ENCODE measurements at places on chromosomes 2 and 18.

GRCh38 chr18:3799515-3799914 is 349.5 kb downstream of the TGIF1 start:
- no peak for DNase-seq

DNA sequence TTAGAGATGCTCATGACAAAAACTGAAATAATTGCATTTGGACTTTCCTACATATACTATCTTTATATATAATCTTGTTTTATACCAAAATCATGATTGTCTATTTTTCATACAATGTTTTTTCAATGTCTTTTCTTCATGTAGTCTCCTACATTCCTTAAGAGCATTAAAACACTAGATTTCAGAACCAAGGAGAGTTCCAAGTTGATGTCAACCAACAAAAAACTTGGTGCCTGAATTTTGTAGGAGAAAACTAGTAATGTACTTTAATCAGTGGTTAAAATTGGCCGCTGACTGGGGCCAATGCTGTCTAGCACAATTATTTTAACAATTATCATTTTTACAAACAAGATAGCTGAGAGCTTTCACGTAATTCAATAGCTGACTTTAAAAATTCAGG is 678.8 kb downstream of the DCC start:
- no peak for DNase-seq

DNA sequence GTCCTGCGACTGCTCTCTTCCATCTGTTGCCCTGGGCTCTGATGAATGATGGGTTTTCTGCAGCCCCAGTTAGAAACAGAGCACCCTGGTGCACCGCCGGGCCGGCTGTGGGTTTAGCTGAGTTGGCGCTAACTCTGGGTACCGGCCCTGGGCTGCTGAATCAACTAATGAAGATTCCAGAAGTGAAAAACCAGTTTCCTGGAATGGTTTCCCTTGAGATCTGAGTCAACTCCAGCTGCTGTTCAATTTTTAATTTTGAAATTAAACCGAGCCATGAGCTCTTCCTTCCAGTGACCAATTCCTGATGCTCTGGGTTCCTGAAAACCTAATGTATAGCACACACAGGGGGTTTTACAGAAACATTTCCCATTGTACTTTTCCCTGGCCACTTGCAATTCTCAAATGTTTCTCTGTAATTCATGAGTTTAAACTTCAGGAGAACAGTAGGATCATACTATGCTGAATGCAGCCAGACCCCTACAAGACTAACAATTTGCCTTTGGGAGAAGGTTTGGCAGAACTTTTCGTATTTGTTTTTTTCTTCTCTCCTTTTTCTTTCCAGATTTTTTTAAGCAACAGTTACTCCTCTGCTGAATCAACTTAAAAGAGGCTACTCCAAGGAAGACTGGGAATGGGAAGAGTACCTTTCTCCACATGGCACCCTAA is 5.5 kb downstream of the COL6A3 start:
- no peak for DNase-seq

- peak; percentile 1 for DNase-seq
Measured at GRCh38 chr2:240595381-240596079, 9.0 kb downstream of the CAPN10 start.

GRCh38 chr18:49494660-49495059 is 7.6 kb upstream of the C18orf32 start:
- DNase-seq, result no peak

GRCh38 chr2:64945973-64946768 is 43.0 kb upstream of the SLC1A4 start:
- no peak for DNase-seq

DNA sequence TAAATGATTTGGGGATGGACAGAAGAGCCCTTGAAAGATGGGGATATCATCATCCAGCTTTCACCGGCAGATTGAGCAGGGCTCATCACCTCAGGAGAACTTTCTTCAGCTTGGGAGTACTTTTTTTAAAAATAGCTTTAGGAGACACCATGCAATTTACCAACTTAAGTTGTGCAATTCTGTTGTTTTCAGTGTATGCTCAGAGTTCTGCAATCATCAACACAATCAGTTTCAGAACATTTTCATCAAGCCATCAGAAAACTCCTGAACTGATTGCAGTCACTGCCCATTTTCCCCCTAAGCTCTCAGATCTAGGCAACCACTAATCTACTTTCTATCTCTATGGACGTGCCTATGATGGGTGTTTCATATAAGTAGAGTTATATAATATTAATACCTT is 117.7 kb downstream of the CRIM1 start:
- no peak for DNase-seq

DNA sequence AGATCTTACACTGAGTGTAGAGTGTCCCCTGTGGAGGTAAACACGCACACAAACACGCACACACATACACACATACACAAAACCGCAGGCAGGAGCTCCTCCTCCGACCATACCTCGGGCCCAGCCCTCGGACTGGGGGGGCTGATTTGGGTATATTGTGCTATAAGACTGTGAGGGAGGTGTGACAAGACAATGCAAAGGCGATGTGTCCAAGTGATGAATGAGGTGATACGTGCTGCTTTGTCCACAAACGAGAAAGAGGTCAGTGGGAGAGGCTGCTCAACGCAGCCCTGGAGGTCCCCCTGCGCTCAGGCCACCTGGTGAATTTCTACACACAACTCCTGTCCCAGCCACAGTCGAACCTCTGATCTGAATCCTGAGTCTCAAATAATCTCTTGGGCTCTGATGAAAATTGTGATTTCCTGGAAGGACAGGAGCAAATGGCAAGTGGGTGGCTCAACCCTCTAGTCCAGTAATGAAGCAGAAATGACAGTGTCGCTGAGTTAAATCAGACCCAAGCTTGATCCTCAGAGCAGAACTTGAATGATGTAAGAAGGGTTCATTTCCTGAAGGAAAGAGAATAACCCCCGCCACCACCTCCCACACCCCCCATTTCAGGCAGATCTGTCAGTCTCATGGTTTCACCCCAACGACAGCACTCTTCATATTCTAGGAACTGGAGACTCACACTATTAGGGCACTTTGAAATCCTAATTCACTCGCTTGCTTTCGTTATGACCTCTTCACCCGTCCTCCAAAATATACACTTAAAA is 48.9 kb upstream of the ASXL2 start:
- DNase-seq, result no peak

- no peak for DNase-seq
Measured at GRCh38 chr18:13611142-13611600, 115.2 kb downstream of the FAM210A start.

GRCh38 chr2:217247476-217247875 is 387.6 kb upstream of the TNP1 start:
- DNase-seq, result peak; percentile 68
